NCI-H82 (cell line): ENCODE measurements at places on chromosomes 7 and 10.

- DNase-seq = no peak
Measured at GRCh38 chr10:88528201-88528600, 54.9 kb downstream of the RNLS start.

DNA sequence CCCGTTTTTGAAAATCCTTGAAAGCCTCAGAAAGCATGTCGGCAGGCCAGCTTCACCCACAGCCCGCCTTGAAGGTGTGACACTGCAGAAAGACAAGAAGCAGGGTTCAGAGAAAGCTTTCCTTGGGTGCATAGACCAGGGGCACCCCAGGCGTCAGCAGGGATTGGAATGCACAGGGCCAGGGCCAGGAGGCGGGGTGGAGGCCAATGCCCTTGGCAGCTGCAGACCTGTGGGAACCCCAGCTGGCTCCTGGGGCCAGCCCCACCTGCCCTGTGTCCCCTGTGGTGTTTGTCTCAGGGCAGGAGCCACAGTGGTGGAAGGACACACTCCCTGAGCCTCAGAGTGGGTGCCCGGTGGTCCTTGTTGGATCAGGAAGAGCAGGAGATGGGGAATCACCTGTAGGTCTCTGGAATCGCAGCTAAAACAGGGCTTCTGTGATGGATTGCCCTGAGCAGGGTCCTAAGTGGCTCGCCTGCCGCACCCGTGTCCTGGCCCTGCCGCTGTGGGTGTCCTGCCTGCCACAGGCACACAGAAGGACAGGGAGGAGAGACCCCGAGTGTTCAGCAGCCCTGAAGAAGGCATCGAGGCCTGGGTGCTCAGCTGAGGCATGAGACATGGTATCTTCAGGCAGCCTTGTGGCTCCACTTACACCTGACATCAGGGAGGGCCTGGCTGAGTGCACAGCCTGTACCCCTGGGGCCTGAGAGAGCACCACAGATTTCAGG lies 32.5 kb downstream of the ANXA8 start:
- no peak for DNase-seq

DNA sequence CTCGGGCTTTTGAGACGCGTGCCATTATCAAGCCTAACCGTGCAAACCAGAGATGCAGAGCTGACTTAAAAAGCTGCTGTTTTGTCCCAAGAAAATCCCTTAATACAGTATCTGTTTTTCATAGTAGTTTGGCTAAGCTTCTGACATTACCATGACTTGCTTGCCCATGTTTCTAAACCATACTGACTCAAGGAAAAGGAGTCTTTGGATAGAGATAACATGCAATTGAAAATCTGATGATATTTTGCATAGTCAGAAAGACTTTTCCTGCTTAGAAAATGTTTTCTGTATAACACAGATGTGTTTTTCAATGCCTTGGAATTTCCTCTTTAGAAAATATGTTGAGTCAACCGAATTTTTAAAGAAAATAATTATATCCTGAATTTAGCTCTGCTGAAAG lies 21.5 kb upstream of the AKR1E2 start:
- no peak for DNase-seq

GRCh38 chr7:66683770-66684123 lies 55.1 kb downstream of the KCTD7 start:
- no peak for DNase-seq

DNA sequence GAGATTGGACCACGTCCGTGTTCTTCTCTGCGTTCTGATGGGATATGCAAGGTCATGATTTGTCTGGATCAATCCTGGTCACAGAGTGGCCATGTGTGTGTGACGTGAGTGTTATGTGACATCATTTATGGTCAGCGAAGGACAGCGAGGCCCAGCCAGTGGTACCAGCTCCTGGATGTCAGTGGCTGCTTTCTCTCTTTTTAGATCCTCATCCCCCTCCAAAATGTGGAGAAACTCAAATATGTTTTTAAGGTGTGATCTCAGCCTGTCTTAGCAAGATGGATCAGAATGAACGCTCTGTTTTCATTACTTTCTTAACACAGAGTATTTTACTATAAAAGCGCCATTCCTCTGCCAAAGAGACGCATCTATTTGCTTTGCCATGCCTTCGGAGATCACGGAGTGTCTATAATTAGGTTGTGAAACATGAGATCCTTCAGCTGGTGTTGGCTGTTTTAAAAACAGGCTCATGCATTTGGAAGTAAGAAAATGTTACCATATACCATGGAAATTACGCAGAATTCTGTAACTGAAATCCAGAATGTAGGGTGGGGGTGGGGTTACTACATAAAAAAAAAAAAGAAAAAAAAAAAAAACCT lies 245.5 kb upstream of the TCERG1L start:
- no peak for DNase-seq

GRCh38 chr7:107668296-107668695 lies 7.7 kb downstream of the SLC26A4 start:
- no peak for DNase-seq

DNA sequence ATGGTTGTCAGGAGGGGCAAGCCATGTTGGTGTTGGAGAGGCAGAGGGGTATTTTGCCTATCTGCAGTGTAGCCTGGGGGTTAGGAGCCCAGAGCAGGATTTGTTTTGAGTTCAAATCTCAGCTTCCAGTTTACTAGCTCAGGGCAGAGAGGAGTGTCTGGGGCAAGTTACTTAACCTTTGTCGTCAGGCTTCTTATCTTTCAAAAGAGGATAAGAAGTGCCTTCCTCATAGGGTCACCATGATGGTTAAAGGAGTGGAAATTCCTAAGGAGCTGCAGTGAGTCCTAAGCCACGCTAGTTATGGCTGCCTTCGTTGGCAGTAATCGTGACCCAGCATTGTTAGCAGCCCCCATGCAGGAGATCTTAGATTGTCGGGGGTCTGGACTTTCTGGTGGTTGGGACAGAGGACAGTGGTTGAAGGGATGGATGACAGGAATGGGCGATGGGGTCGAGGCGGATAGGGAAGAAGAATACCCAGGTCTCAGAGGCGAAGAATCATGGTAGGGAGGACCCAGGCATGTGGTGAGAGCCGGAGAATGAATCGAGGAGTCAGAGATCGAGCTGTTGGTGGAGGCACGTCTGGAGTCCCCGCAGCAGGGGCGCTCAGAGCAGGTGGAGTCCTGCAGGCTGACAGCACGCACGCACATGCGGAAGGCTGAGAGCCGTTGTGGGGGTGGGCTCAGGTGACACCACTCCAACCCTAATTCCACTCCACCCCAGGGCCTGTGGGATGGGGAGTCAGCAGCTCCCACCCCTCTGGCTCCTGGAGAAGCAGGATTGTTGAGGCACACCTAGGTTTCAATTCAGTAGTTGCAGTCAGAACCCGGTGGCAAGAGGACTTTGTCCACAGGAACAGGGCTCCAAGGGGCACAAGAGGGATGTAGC lies 11.6 kb downstream of the ADCK2 start:
- no peak for DNase-seq

GRCh38 chr7:80671744-80672143 lies 33.3 kb downstream of the CD36 start:
- DNase-seq = no peak

GRCh38 chr7:53340220-53340619 lies 304.8 kb downstream of the POM121L12 start:
- DNase-seq = peak; percentile 5

DNA sequence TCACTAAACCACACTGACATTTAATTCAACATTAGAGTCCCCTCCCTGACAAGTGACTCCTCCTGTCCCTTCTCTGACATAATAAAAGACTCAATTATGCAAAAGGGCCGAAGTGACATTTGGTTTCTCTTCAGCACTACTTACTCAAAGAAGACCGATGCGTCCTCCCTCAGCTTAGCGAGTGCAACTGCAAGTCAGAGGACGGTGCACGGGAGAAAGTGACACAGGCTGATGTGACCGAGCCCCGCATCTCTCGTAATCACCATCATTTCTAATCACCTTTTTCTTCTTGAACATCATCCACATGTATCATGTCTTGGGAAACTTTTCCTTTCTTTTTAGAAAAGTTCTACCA lies 155.7 kb downstream of the TCERG1L start:
- DNase-seq = no peak

- DNase-seq = no peak
Measured at GRCh38 chr7:75971309-75971960, 23.0 kb downstream of the TMEM120A start.

GRCh38 chr7:100095704-100096103 lies 5.5 kb downstream of the MCM7 start:
- DNase-seq = no peak

DNA sequence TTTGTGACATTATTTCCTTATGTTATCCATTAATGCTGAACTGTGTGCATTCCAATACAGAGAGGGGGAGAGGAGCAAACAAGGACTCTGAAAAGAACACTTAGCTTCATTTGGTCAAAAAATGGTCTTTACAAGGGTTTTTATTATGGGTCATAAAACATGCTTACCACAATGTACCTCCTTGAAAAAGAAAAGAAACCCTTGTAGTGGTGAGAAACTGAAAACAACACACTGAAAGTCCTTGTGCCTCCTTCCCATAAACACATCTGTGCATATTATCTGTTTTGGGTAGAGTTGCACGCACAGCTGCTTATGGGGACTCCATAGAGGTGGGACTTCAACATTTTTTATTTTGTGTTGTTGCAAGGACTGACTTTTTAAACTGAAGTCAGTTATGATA lies 98.7 kb downstream of the CDK6 start:
- DNase-seq = no peak

GRCh38 chr10:120336911-120337540 lies 120.0 kb upstream of the PLPP4 start:
- DNase-seq = peak; percentile 76

- DNase-seq = no peak
Measured at GRCh38 chr10:114403541-114404161, 651 bp downstream of the AFAP1L2 start.
